ENCODE measurements at places on chromosomes 5 and 9.
A peak's percentile ranks its signal among the peaks of the same experiment; 100 is the strongest.

- DNase-seq: no peak
These were observed 251.2 kb upstream of the RORB start for GRCh38 chr9:74245866-74246497.

GRCh38 chr9:77927265-77927664 lies 104.3 kb downstream of the GNAQ start:
- no peak for DNase-seq

GRCh38 chr9:86531273-86531970 lies 177.2 kb upstream of the TUT7 start:
- DNase-seq: no peak

DNA sequence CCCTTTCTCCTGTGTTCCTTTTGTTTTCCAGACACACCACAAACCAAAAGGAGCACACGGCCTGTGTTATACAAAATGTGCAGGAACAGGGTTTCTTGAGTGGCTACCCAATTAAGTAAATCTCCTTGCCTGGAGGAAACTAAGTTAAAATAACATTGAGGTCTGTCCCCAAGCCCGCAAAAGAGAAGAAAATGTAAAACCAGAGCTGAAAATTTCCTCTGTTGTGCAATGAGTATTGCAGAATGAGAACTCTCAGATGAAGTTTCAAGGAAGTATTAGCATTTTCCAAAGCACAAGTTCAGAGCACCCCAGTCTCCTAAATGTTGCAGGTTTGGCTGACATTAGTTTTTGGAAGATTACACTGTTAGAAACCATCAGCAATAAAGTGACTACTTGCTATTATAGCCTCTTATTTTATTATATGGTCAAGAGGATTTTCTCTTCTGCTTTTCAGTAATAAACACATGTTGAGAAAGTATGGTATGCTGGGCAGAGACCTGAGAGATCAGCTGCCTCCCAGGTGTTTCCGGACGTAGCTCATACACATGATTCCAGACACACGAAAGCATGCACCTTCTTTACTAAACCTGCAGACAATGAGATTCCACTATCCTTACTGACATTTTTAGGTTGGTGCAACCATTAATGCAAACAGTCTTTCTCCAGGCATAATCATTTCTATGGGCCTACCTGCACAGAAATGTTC lies 161.3 kb downstream of the SNCAIP start:
- DNase-seq: no peak

- DNase-seq: no peak
These were observed 635 bp downstream of the FBN2 start for GRCh38 chr5:128537221-128537999.

DNA sequence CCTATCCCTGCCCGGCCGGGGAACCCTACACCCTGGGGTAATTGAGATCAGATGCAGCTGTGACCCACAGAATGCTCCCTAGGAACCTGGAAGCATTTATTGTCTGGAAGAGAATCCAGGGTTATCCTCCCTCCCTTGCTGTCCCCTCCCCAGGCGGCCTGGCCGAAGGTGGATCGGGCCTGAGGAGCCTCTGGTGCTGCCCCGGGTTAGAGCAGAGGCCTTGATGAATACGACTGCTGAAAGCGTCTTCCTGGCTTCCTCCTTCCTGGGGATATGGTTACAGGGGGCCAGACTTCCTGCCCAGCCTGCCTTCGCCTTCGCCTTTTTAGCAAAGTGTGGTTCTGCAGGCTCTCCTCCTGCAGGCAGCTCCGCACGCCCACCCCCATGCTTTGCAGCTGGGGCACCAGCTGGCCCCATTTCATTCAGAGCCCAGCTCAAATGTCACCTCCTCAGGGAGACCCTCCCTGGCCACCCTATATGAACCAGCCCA lies 22.5 kb upstream of the PTGS1 start:
- no peak for DNase-seq

DNA sequence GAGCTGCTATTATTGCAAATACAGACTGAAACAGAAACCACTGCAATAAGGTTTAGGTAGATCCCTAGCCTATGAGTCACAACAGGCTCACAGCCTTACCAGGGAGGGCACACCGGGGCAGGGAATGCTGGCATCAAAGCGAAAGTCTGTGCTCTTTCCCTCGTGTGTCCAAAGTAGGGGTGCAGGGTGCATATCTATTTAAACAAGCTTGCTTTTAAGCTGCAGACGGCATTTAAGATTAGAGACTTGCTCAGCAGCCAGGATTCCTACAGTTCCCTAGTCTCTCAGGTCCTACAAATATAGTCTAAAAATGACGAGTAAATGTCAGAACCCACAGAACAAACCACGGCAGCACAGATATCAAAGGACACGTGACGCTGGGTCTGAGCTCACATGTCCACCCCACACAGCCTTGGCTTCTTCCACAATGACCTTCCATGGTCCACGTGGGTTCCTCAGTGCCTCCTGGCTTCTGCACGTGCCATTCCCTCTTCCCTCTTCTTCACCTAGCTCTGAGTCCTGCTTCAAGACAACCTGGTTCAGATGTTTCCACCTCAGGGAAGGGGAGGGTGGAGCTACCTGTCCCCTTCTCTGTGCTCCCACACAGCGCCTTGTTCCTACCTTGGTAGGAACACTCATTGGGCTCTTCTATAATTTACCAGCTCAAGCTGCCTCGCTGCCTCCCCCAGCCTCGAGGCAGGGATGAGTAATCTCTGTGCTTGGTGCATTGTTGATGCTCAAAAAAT lies 193.2 kb downstream of the MAPKAP1 start:
- DNase-seq: no peak

- no peak for DNase-seq
These were observed 13.5 kb downstream of the GALNT10 start for GRCh38 chr5:154203798-154204578.

- no peak for DNase-seq
These were observed 6.0 kb upstream of the TESK1 start for GRCh38 chr9:35598866-35599590.

GRCh38 chr9:105138306-105138801 lies 106.1 kb upstream of the SLC44A1 start:
- DNase-seq: no peak

GRCh38 chr5:83011985-83012384 lies 65.2 kb downstream of the TMEM167A start:
- DNase-seq: no peak

DNA sequence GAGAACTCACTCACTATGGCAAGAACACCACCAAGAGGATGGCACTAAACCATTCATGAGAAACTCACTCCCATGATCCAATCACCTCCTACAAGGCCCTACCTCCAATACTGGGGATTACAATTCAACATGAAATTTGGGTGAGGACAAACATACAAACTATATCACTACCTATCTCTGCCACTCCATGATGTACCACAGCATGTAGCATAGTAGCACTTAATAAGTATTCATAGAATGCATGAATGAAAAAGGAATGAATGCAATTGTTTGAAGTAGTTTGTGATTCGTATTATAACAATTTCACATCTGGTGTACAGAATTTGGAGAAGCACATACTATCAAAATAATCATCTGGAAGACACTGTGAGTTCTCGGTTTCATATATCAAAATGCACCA lies 27.9 kb upstream of the SLC24A2 start:
- DNase-seq: no peak

- DNase-seq: no peak
These were observed 457.5 kb downstream of the TAF11L14 start for GRCh38 chr5:18091758-18092157.

DNA sequence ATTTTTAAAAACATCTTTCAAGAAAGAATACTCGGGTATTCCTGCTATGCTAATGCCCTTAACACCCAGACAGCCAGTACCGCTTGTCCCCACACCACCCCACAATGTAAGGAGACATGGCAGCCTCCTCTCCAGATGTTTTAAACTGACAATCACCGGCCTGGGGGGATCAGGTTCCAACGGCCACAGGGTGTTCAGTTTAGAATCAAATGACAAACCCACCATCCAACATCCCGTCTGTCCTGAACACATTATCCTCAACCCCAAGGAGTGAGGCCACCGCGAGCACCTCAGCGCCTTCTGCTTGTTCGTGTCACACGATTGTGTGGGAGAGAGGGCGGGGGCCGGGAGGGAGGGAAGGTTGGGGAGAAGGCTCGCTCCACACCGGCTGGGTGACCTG lies 152.8 kb downstream of the PAX5 start:
- no peak for DNase-seq

- DNase-seq: no peak
These were observed 35.6 kb downstream of the RASEF start for GRCh38 chr9:83027153-83027891.

- no peak for DNase-seq
These were observed 1708.8 kb upstream of the C9orf72 start for GRCh38 chr9:29282121-29282520.

DNA sequence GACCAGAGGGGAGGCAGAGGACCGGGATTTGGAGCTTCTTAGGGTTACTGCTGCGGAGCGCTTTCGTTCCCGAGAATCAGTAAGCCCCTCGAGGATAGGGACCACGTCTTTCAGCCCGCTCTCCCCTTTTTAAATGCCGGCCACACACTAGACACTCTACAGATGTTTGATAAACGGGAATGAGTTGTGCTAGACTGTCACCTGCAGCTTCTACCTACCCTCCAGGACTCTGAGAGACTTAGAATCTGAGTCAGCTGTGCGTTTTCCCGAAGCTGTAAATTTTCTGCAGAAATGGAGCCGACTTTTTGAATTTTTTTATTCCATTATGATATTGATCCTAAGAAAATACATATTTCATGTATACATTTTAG lies 670 bp downstream of the CCDC171 start:
- no peak for DNase-seq

DNA sequence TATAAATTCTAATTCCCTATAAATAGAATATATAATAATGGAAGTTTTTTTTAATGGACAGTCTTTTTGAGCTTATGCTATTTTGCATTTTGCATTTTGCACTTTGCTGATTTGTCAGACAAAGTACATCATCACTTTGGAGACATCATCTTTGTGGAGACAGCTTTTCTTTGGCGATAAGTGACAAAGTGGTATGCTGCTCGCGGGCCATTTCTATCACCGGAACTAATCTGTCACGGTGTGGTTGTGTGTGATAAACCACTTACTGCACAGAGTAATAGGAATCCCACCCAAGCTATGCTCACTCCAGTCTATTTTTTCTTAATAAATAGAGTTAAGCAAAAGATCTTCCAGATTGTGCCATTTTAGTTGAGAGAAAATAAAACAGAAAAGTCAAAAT lies 133.1 kb downstream of the MACIR start:
- no peak for DNase-seq

DNA sequence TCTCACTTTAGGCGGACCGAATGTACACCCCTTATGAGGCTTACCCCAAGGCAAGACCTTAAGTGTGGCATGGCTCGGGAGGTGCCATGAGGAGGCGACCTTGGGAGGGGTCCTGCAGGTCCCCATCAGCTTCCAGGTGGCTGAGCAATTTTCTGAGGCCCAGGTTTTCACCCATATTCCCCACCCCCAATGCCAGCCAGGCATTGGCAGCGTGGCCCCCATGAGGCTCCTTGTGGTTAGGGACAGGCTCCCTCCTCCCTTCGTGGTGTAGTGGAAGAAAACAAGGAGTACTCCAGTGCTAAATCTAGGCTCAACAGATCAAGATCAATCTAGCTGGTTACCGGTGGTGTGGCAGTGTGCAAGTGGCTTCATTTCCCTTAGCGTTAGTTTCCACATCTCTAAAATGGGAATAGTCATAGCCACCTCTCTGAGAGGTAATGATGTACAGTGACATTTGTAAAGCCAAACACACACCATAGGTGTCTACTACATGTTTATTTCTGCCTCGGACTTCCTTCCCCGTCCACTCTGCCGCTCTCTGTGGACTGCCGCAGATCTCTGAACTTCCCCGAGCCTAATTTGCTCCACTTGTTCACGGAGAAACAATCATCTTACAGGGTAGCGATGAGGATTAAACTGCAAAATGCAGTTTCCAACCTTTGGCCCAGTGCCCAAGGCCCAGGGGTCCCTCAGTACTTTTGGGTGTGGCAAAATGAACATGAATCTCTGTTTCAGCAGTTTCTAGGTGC lies 8.4 kb downstream of the LHX2 start:
- DNase-seq: no peak

DNA sequence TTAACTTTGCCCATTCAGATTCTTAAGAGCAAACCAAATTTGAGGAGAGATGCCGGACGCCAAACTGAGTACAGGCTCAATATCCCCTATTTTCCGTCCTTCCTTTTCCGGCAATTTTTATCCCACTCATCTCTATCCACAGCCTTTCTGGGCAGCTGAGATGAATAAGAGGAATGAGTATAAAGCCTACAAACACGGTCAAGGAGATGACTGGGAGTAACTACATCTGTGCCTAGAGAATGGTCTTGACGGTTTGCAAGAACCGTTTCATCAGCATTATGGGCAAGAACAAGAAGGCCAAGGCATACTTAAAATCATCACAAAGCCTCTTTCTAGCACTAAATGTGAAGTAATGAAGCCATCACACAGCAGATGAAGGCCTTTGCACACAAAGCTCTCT lies 227.3 kb downstream of the DCP2 start:
- no peak for DNase-seq

GRCh38 chr5:101047181-101047580 lies 144.1 kb upstream of the ST8SIA4 start:
- no peak for DNase-seq

- peak; percentile 11 for DNase-seq
These were observed 99.1 kb downstream of the FBXO38 start for GRCh38 chr5:148482697-148483462.

GRCh38 chr5:24110004-24110615 lies 534.7 kb downstream of the CDH10 start:
- DNase-seq: peak; percentile 55

GRCh38 chr5:10553476-10553875 lies 10.4 kb upstream of the ANKRD33B start:
- no peak for DNase-seq

DNA sequence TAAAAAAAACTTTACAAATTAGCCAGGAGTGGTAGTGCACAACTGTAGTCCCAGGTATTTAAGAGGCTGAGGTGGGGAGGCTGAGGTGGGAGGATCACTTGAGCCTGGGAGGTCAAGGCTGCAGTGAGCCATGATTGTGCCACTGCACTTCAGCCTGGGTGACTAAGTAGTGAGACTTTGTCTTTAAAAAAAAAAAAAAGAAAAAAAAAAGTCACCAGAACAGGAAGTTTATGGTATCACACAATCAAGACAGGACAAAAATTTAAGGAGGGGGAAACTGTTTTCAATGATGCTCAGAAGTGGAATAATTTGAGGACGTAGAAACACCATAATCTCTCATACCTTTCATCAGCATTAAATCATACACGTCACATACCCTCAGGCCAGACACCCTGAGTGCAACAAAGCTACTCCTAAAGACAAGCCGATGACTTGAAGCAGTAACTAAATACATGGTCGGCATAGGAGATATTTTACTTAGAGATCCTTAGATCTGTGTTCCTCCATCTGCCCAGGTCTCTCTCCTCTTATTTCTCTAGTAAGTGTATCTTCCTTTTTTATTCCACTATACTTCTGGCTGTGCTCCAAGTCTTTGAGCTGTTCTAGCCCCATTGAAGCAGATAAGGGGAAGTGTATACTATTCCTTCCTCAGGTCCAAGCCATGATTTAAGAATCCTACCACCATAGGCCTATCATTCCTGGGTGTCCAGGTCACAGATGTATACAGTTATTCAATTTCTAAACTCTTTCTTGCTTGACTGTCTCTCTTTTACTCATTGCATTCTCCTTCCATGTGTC lies 91.3 kb upstream of the APC start:
- no peak for DNase-seq

Measured in G401 (cell line).